Memory B cell (primary cell): ENCODE measurements at places on chromosomes 1 and 21.

DNA sequence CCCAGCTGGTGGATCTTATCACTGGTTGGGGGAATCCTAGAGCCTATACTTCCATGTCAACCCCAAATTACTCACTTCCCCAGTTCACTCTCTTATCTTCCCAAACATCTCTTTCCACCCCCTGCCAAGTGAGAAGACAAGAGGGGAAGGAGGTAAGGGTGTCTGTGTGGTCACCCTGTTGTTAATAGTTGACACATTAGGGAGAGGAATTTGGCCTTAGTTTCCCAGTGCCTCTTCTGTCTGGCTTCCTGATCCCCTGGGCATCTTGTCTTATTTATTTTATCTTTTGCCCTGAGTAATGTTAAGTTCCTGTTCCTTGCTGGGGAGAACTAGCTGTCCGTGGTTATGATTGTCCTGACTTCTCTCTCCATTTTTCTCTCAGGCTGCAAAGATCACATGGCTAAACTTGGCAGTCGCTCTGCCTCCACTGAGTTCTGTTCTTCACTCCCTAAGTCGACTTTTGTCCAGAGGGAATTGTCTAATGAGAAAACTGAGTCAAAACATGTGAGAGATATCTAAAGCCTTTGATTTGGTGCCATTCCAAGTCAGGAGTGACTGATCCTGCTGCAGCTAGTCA lies 157.1 kb upstream of the SYT6 start:
- DNase-seq, result no peak
- H3K4me1 ChIP-seq, result no peaks in the 10 kb centered on the region
- H3K27ac ChIP-seq, result no peak overlapping the region
- H3K36me3 ChIP-seq, result no peaks in the 10 kb centered on the region
- H3K4me3 ChIP-seq, result no peak overlapping the region

- H3K4me3 ChIP-seq, result no peak overlapping the region
- H3K27ac ChIP-seq, result no peak overlapping the region
- peaks cover 17% of the 10 kb centered on the region for H3K27me3 ChIP-seq
- H3K36me3 ChIP-seq, result peaks cover under 1% of the 10 kb centered on the region
- no peaks in the 10 kb centered on the region for H3K4me1 ChIP-seq
These were observed 233.9 kb downstream of the PTPRU start for GRCh38 chr1:29470087-29470787.

DNA sequence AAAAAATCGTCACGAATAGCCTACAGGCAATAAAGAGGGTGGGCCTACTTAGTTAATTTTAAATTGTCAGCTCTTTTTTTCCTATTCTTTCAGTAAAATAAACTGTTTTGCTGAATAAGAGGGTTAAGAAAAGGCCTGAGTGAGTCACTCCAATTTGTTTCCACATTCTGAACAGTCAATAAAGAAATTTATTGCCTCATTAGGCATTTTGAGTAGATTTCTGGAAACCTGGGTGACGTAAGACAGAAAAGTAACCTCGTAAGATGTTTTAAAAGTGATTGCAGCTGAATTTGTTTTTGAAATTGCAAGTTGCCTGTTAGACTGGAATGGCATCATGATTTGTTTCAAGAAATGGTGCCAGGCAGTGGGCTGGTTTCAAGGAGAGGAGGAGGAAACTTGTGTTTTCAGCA lies 439.3 kb downstream of the USP25 start:
- no peaks in the 10 kb centered on the region for H3K4me1 ChIP-seq
- no peak overlapping the region for H3K4me3 ChIP-seq
- H3K27ac ChIP-seq, result no peak overlapping the region

- no peaks in the 10 kb centered on the region for H3K36me3 ChIP-seq
- no peak for DNase-seq
- H3K27ac ChIP-seq, result no peak overlapping the region
- no peak overlapping the region for H3K4me3 ChIP-seq
These were observed 2164.2 kb downstream of the NCAM2 start for GRCh38 chr21:23162198-23162946.

DNA sequence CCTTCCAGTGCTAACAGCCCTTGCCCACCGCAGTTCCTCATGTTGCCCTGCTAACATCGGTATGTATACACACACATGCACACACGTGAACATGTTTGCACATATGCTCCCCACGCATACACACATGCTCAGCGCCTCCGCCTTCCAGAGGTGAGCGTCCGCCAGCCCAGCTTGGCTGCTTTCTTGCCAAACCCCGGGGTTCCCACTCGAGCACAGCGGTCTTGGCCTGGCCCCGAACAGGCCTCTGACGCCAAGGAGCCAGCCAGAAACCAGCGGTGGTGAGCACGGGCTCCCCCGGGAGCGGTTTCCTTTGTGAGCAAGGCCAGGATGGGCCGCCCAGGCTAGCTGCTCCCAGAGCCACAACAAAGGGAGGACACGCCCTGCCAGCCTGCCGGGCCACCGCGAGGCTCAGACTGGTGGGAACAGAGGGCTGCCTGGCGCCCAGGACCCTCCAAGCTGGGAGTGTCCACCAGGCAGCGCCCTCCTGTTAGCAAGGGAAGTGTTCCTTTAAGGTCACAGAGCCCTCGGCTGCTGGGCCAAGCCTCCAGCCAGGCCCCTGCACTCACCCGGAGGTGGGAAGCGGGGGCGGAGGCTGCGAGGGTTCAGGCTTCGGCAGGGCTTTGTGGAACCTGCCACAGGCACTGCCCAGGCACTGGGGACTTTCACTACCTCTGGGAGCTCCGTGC lies 65.4 kb downstream of the ALPL start:
- no peak overlapping the region for H3K27ac ChIP-seq
- peaks cover 6% of the 10 kb centered on the region for H3K27me3 ChIP-seq
- no peak overlapping the region for H3K4me3 ChIP-seq
- DNase-seq, result no peak
- no peaks in the 10 kb centered on the region for H3K36me3 ChIP-seq

- no peak overlapping the region for H3K4me3 ChIP-seq
- no peaks in the 10 kb centered on the region for H3K36me3 ChIP-seq
- peaks cover 5% of the 10 kb centered on the region for H3K27me3 ChIP-seq
- H3K27ac ChIP-seq, result no peak overlapping the region
- no peak for DNase-seq
These were observed 31.5 kb downstream of the LDLRAD1 start for GRCh38 chr1:53986458-53986857.

DNA sequence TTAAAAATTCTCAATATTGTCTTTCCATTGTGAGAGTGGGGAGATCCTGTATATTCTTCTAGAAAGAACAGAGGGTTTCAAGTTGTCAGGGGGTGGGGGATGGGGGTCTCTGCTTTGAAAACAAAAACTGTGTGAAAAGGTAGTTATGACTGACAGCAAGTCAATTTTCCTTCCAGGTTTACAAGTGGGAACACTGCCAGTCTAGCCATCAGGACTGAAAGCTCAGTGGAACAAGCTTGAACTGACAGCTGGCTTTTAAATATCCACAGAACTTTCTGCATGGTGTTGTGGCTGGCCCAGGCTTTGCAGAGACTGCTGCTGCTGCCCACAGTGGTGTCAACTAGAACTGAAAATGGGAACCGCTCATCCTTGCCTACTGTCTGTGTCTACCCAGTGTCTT lies 162.6 kb downstream of the TNR start:
- no peak overlapping the region for H3K4me3 ChIP-seq
- DNase-seq, result no peak
- H3K27me3 ChIP-seq, result no peaks in the 10 kb centered on the region

DNA sequence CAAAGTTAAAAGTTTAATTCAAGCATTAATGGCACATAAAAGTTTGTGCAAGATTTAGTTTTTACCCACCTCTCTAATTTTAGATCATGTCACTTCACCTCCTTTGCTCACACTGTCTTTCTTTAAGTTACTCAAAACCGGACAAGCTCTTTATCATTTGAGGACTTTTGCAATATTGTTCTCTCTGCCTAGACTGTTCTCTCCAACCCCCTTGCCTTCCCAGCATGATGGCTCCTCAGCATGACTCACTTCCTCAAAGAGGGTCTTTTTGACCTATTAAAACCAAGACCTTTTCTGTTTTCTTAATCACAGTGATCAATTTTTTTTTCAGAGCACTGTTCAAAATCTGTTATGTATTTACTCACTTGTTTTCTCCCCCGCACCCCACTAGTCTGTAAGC lies 61.3 kb downstream of the XKR8 start:
- no peaks in the 10 kb centered on the region for H3K27me3 ChIP-seq
- no peak overlapping the region for H3K4me3 ChIP-seq
- peaks cover 5% of the 10 kb centered on the region for H3K4me1 ChIP-seq
- H3K36me3 ChIP-seq, result peaks cover 16% of the 10 kb centered on the region

GRCh38 chr1:171576144-171576543 lies 45.9 kb upstream of the MYOCOS start:
- H3K27ac ChIP-seq, result no peak overlapping the region
- H3K4me3 ChIP-seq, result no peak overlapping the region
- DNase-seq, result no peak
- H3K4me1 ChIP-seq, result no peaks in the 10 kb centered on the region
- peaks cover 33% of the 10 kb centered on the region for H3K36me3 ChIP-seq
- H3K27me3 ChIP-seq, result no peaks in the 10 kb centered on the region

GRCh38 chr1:213014642-213015041 lies 1.0 kb downstream of the ANGEL2 start:
- H3K4me3 ChIP-seq, result peak overlapping the region; percentile 100
- peak overlapping the region; percentile 98 for H3K27ac ChIP-seq
- H3K4me1 ChIP-seq, result peaks cover 25% of the 10 kb centered on the region
- no peaks in the 10 kb centered on the region for H3K27me3 ChIP-seq

DNA sequence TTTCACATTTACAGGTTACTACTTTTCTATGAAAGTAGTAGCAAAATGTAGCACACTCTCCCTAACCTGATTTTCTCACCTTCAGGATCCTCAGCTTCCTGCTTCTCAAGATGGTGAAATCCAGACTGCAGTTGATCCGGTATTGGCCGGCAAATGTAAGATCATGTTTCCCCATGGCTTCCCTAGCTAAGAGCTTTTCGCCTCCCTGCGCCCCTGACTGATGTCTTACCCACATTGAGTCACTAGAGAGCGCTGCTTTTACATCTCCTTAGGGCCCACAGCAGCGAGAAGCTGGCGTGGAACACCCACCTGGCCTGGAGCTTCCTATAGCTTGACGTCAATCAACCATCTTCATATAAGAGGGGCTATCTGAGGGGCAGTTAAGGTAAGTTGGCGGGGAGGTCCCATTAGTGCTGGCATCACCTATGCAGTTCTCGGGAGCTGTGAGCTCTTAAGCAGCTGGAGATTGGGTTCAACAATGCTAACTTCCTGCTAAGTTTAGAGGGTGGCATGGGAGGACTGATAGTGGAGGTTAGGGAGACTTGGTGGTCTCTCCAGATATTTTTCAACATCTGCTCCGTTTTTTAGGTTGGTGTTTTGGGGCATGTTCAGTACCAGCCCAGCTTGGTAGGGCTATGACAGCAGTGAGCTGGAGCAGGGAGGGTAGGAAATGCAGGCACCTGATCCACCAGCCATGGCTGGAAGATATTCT lies 5.5 kb downstream of the PTPN7 start:
- DNase-seq, result peak; percentile 47
- no peaks in the 10 kb centered on the region for H3K27me3 ChIP-seq
- peaks cover 15% of the 10 kb centered on the region for H3K4me1 ChIP-seq
- H3K36me3 ChIP-seq, result peaks cover 18% of the 10 kb centered on the region
- H3K27ac ChIP-seq, result peak overlapping the region; percentile 31

DNA sequence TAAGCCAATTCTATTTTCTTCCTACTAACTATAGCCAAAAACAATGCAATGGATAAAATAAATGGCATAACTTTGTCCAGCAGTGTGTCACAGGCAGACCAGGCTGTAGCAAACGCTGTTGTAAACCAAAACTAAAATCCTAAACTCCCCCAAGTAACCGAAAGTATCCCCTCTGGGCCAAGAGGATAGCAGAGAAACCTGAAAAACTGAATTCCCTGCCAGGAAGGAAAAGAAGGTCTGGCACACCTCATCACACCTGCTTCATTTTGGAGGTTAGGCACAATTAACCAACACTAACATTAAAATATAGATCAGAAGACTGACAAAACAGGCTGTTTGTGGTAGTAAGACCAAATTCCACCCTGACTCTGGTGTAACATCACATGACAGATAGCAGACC lies 356.8 kb upstream of the C1orf87 start:
- H3K4me1 ChIP-seq, result no peaks in the 10 kb centered on the region
- H3K36me3 ChIP-seq, result no peaks in the 10 kb centered on the region
- H3K27me3 ChIP-seq, result no peaks in the 10 kb centered on the region
- no peak overlapping the region for H3K4me3 ChIP-seq

DNA sequence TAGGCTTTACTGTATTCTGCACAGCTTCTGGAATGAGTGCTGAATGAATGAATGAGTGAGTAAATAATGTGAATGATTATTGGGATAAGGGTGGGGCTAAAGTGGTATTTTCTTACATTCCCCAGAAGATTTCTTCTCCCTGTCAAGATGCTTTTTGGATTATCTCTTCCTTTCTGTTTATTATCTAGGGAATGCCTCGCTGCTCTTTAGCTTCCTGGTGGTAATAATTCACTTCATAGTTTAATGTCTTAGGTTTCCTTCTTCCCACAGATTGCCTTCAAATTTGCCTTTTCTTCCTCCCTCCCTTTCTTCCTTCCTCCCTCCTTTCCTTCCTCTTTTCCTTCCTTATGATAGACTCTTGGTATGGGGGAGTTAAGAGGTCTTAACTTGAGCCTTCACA lies 24.0 kb downstream of the DDR2 start:
- no peaks in the 10 kb centered on the region for H3K4me1 ChIP-seq
- H3K36me3 ChIP-seq, result no peaks in the 10 kb centered on the region
- no peak for DNase-seq
- H3K4me3 ChIP-seq, result no peak overlapping the region
- H3K27me3 ChIP-seq, result peaks cover 10% of the 10 kb centered on the region
- H3K27ac ChIP-seq, result no peak overlapping the region

DNA sequence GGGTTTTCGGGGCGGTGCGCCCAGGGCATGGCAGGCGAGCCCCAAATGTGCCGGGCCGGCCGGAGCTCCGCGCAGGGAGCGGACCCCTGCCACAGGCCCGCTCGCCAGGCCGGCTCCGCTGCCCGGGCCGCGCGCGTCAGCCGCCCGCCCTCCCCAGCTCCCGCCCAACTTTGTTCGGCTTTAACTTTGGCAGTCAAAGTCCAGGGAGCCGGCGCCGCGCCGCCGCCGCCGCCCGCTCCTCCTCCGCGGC lies 488 bp downstream of the SLC35D1 start:
- peak overlapping the region; percentile 96 for H3K4me3 ChIP-seq
- no peaks in the 10 kb centered on the region for H3K27me3 ChIP-seq
- H3K36me3 ChIP-seq, result peaks cover 4% of the 10 kb centered on the region

DNA sequence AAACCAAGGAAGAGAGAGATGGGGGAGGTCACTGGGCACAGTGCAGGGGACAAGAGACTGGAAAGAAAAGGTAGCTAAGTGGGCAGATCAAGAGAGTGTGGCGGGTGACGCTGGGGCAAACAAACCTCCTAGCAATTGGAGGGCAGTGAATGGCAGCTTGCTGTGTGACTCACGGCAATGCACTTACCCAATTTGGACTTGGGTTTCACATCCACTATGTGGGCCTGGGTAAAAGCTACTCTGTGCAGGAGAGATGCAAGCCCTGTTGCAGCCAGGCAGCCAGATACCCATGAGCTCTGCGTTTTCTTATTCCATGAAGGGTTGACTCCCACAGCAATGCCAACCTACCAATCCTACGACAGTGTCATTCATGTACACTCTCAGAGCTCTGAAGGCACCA lies 9.5 kb downstream of the PLXNA2 start:
- no peak overlapping the region for H3K27ac ChIP-seq
- DNase-seq, result no peak
- no peak overlapping the region for H3K4me3 ChIP-seq
- H3K36me3 ChIP-seq, result no peaks in the 10 kb centered on the region
- H3K27me3 ChIP-seq, result peaks cover 17% of the 10 kb centered on the region

- peaks cover 9% of the 10 kb centered on the region for H3K36me3 ChIP-seq
- peak overlapping the region; percentile 79 for H3K27ac ChIP-seq
- H3K4me3 ChIP-seq, result peak overlapping the region; percentile 52
- DNase-seq, result peak; percentile 45
These were observed 38.0 kb downstream of the TMEM50B start for GRCh38 chr21:33441489-33442477.

- H3K4me3 ChIP-seq, result no peak overlapping the region
- no peaks in the 10 kb centered on the region for H3K36me3 ChIP-seq
- peak overlapping the region; percentile 94 for H3K27ac ChIP-seq
- no peaks in the 10 kb centered on the region for H3K27me3 ChIP-seq
These were observed 20.8 kb upstream of the LAPTM5 start for GRCh38 chr1:30778154-30778978.
